Activated CD8-positive, alpha-beta memory T cell treated with anti-CD3 and anti-CD28 coated beads, Interleukin-2, amount 10 ng/mL, durations not matched to agents 7 days and 5 days (primary cell): ENCODE measurements at places on chromosomes 13 and 19. TPM values are rescaled to one million over a fixed set of nuclear protein-coding genes. Genes with fewer than 3 reads are reported as not detected.
A peak's percentile ranks its signal among the peaks of the same experiment; 100 is the strongest.

DNA sequence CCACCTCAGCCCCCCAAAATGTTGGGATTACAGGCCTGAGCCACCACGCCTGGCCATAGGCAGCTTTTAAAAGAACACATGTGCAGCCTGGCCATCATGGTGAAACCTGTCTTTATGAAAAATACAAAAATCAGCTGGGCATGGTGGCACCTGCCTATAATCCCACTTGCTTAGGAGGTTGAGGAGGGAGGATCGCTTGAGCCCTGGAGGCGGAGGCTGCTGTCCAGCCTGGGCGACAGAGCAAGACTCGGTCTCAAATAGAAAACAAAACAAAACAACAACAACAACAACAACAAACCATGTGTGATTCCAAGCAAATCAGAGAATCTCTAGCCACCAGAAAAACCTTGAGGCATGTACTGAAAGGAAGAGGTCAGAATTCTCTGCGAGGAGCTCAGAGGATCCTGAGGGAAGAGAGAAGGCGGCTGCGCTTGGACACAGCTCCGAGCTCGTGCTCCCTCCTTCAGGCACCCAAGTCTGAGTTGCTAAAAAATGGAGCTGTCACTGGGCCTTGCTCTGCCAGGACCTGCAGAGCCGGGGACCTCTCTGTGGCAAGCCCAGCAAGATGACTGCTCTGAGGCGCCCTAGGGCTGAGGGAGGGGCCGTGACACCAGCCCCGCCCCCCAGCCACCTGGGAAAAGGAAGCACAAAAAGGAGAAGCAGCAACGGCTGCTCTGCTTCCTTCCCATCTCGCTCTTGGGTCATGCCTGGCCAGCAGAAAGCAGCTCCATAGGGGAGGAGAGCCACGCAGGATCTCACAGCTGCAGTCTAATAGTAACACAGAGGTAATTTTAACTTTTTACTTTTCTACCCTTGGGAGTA lies at the start of gene ARL11:
Gene ARL11, plus strand, starts transcription at position 677 of the 822 bp plus-strand sequence. CDS start 1,941 bp downstream, outside the sequence.
- peak; percentile 76 for DNase-seq

DNA sequence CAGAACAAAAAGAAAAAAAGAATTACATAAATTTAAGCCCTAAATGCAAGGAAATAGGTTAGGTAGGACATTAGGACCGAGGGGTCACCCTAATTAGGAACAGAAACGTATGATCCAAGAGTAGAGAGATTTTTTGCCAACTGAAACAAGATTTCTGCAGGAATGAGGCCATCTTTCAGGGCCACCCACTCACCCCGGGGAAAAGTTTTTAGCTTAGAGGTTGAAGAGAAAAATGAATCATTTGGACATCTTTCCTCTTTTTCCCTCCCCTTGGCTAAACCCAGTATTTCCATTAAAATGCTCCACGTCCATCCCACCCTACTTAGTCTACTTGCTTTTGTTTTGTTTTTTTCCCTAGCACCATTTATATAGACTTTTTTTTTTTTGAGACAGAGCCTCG lies 10.6 kb upstream of the PNMA8A start:
- no peak for DNase-seq

GRCh38 chr13:23580684-23581060 lies 10.5 kb downstream of the TNFRSF19 start:
- DNase-seq = no peak

DNA sequence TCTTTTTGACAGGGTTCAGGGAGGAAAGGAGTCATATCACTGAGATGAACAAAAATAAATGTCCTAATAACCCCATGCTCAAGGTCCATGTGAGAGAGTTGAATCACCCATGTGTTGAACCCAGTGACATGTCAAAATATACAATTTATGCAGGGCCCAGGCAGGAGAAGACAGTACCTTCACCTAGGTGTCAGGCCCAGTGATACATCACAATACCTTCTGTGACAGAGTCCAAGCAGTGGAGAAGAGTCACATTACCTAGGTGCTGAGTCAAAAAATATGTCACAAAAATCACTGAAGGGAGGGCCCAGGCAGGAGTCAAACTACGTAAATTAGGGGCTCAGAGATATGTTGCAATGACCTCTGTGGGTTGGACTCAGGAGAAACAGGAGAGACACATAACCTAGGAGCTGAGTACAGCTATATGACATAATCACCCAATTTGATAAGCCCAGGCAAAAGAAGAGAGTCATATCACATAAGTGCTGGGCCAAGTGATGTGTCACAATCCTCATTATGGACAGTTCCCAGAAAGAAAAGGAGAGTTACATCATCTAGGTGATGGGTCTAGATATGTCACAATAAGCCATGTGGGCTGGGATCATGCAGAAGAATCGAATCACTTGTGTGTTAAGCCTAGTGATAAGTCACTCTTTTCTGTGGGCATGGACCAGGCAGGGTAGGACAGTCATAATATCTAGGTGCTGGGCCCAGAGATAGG lies 13.8 kb upstream of the ZNF724 start:
- DNase-seq = no peak

The AKAP8L gene
- total RNA-seq = 116 TPM

The TMPRSS9 gene
- not detected for total RNA-seq

GRCh38 chr13:47628666-47629065 lies 372.4 kb downstream of the SUCLA2 start:
- no peak for DNase-seq

GRCh38 chr19:10207026-10207425 lies 12.3 kb upstream of the DNMT1 start:
- DNase-seq = no peak

The ATP4B gene
- not detected for total RNA-seq

DNA sequence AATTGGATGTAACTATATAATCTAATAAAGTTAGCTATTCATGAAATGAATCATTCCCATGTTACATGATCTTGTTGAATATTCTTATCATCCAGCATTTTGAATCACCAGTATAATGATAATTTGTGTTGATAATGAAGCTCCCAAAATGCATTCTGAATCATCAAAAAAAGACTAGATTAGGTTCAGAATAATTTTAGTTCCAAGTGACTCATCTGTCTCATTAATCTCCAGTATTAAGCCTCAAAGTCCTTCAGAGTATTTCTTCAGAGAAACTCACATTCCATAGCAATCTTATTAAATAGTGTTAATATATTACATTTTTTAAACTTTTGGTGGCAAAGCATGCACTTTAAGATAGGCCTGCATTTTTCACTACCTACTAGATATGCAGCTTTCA lies 207.5 kb downstream of the SLITRK5 start:
- no peak for DNase-seq

The ANGPTL8 gene
- total RNA-seq = not detected

- DNase-seq = peak; percentile 57
Observed at GRCh38 chr13:45847554-45848224, 3.9 kb downstream of the SIAH3 start.

DNA sequence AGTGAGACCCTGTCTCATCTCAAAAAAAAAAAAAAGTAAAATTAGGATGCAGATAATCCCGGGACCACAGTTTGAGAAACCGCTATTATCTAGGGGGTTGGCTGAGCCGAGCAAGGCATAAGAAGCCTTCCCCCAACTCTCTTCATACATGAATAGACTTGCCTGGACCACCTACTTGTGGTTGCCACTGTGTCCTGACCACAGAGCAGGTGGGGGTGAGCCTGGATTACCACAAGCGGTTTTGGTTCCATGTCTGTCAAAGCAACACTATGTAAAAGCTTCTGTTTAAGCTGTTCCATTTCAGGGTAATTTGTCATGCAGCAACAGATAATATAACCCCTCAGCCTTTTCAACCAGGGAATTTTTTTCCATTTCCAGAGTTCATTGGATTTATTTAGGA lies 3.3 kb upstream of the NAPA start:
- DNase-seq = peak; percentile 89

The HMG20B gene
- total RNA-seq = 51.7 TPM

- DNase-seq = no peak
Observed at GRCh38 chr19:30017172-30017571, 75.1 kb downstream of the URI1 start.

DNA sequence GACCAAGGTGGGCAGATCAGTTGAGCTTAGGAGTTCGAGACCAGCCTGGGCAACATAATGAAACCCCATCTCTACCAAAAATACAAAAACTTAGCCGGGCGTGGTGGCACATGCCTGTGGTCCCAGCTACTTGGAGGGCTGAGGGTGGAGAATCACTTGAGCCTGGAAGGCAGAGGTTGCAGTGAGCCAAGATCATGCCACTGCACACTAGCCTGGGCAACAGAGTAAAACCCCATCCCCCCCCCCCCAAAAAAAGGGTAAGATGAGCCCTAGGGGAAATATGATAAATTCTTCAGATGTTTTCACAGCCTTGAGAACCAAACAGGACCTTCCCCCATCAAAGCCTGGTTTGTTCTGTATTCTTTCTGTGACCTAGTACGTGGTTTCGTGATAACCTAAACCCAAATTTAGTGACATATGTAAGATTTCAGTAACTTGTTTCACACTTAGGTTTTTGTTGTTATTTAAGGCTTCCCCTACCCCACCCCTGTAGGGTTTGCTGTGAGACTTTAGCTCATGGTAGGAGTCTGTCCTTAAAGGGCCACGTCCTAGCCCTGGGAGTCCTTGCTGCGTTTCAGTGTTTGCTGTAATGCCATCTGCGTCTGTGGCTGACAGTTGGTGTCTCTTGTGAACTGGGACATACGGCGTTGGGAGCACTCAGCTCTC lies 49.6 kb downstream of the MYO9B start:
- peak; percentile 57 for DNase-seq

GRCh38 chr19:29062475-29063435 lies 150.2 kb downstream of the UQCRFS1 start:
- DNase-seq = no peak

The SMAD9 gene
- not detected for total RNA-seq

- no peak for DNase-seq
Observed at GRCh38 chr13:61727767-61728166, 312.1 kb upstream of the PCDH20 start.

DNA sequence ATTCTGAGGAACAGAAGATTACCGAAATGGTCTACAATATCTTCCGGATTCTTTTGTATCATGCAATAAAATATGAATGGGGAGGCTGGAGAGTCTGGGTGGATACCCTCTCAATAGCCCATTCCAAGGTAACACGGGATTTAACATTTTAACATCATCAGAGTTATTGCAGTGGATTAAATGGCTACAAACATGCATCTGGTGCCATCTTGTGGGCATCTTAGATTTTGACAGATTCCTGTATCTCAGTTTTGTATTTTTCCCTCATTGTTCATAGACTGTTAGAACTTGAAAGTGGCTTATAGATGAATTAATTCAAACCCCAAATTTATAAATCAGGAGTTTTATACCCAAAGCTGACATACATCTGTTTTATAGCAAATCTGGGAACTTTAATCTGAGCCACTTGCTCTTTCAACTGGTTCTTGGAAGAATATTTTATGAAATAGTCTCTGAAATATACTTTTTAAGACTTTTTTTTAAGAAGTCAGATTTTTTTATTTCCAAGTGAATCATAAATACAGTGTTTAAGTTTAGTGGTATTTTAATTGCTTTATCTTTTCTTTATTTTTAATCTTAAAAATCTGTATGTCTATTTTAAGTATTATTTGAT lies 215.2 kb downstream of the NBEA start:
- DNase-seq = no peak

The PSG4 gene
- total RNA-seq = not detected

DNA sequence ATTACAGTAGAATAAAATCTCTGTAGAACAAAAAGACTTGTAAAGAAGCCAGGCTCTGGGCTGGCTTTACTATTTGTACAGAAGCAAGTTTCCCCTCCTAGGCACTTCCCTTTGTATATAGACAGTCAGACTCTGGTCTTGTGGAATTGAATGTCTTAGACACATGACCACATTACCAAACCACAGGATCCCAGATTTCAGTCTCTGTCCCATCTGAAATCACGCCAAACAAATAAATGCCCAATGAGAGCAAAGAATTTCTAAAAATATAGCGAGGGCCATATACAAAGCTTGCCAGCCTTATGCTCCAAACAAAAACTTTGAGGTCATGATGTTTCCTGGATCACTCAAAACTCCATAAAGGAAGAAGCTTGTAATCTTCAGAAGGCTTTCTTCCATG lies 23.9 kb downstream of the CCDC70 start:
- no peak for DNase-seq

DNA sequence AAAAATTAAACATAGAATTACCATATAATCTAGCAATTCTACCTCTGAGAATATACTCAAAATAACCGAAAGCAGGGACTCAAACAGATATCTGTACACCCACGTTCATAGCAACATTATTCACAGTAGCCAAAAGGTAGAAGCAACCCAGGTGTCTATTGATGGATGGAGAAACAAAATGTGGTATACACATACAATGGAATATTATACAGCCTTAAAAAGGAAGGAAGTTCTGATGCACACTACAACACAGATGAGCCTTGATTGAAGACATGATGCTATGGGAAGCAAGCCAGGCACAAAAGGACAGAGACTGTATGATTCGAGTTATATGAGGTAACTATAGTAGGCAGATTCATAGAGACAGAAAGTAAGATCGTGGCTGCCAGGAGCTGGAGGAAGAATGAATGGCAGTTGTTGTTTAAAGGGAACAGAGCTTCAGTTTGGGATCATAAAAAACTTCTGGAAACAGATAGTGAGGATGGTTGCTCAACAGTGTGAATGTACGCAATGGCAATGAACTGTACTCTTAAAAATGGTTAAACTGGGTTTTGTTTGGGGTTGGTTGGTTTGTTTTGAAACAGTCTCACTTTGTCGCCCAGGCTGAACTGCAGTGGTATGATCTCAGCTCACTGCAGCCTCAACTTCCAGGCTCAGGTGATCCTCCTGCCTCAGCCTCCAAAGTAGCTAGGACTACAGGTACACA lies 47.5 kb downstream of the ZIC5 start:
- no peak for DNase-seq
